ENCODE measurements at places on chromosomes 1 and 21. TPM values are rescaled to one million over a fixed set of nuclear protein-coding genes. Genes with fewer than 3 reads are reported as not detected.

IRF6 gene
- total RNA-seq = 61.6 TPM

DNA sequence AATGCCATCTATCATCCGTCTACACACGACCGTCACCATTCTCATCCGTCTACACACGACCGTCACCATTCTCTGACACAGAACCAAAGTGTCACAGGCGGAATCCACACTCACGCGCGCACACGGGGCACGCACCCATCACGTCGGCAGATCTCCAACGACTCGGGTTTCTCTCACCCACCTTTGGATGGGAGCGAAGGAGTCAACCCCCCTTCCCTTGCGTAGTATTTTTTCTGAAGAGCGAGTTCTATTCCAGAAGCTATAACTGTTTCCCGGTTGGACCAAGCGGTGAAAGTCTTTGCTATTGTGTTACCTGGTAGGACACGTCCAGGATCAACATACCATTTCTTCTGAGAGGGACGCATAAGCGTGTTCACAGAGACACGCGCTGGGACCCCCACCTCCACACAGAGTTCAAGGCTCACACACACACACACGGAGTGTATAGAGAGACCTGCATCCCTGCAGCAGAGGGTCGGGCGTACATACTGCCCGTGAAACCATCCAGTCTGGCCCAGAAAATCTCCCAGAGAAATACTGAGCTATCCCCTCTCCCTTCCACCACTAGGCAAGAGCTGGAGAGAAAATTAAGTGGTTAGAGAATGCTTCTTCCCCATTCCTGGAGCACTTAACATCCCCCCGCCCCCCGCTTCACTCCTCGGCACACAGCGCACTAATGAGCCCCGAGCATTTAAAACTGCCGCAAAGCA is 741 bp downstream of the DUSP10 start:
- peak; percentile 27 for DNase-seq

DNA sequence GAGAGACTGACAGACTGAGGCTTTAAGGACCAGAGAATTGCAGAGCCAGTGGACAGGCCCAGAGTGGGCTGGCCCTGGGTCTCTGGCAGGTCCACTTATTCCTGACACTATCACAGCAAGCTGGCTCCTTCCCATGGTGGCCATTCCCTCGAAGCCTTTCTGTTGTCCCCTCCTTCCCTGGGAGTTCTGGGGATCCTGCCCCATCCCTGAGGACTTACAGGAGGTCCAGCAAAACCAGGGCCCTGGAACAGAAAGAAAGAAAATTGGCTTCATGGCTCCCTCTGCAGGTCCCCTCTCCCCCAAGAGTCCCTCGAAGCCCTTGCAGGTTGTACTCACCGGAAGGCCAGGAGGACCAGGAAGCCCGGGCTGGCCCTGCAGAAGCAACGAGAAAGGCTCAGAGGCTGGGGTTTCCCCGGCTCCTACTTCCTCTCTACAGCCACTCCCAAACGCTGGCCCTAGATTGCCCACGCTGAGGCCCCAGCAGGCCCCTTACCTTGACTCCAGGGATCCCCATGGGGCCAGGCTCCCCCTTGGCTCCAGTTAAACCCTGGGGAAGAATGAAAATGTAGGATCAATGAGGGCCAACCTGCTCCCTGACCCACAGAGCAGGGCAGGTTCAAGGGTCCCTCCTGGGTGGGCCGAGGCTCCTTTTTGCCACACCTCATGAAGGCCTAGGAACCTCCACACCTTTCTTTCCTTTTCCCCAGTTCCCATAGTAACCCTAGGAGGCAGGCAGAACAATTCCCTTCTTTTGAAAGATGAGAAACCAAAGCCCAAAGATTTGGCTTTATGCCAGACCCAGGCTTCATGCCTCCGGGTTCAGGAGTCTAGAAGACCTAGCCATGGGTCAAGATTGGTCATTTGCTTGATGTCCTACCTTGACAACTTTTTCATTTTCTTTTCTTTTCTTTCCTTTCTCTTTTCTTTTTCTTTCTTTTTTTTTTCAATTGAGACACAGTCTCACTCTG is 4.6 kb downstream of the COL9A2 start:
- no peak for DNase-seq

FOXO6 gene
- 5.4 TPM for total RNA-seq

PROX1 gene
- 0.12 TPM for total RNA-seq

CLCA4 gene
- total RNA-seq = not detected

ACOT11 gene
- 4.1 TPM for total RNA-seq

- DNase-seq = no peak
Measured at GRCh38 chr1:27543284-27543683, 53.3 kb upstream of the WASF2 start.

FAM72D gene
- total RNA-seq = 10.7 TPM

MLLT11 gene
- total RNA-seq = 12.3 TPM

- no peak for DNase-seq
Measured at GRCh38 chr1:185672719-185673360, 61.4 kb upstream of the HMCN1 start.

DNA sequence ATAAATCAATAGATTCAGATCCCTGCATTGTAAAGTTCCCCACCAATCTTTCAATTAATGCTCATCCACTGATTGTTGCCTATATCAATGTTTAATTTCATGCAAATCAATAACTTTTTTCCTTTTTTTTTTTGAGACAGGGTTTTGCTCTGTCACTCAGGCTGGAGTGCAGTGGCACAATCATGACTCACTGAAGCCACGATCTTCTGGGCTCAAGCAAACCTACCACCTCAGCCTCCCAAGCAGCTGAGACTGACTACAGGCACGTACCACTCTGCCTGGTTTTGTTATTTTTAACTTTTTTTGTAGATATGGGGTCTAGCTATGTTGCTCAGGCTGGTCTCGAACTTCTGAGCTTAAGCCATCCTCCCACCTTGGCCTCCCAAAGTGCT is 25.7 kb downstream of the DIO1 start:
- DNase-seq = no peak

GRCh38 chr1:160492617-160493016 is 30.4 kb downstream of the SLAMF6 start:
- DNase-seq = no peak

TRIM63 gene
- total RNA-seq = not detected

DNA sequence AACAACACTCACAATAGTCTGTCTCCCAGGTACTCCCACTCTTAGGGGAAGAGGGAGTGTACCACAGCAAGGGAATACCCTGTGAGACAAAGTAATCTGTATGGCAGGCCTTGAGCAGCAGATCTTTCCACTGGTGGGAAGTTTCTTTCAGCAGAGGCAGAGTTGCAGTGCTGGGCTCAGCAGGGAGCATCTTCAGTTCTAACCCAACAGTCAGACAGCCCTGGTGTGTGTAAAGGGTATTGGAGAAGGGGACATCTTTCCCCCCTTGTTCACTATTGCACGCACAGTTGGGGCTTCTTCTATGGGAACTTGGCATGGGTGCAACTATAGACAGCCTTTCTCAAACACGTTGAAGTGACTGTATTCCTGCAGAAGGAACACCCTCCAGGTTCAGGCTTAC is 159.4 kb upstream of the DPT start:
- no peak for DNase-seq

DNA sequence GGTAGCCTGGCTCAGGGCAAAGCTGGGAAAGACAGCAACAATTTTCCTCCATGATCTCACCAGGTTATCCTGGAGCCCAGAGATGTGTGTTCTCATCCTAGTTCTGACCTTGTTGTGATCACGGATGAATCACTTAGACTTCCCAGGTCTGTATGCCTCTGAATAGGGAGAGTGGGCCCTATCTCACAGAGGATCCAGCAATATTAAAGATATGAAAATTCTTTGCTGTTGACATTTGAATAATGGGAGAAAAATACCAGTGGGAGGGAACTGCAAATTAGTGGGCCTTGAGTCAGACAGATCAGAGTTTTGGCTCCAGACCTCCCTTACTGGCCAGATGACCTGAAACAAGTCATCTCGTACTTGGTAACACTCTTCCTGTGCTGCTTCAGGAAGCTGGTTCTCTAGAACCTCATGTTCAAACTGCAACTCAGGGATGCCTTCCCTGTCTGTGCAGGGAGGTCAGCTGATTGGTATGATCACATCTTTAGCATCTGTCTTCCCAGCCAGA is 32.8 kb upstream of the RNF19B start:
- DNase-seq = no peak

GSTM5 gene
- not detected for total RNA-seq

GRCh38 chr1:40722622-40723021 is 31.1 kb downstream of the NFYC start:
- no peak for DNase-seq

- DNase-seq = no peak
Measured at GRCh38 chr21:44708213-44708865, 3.0 kb downstream of the TSPEAR start.

SPRR2F gene
- total RNA-seq = not detected

DNA sequence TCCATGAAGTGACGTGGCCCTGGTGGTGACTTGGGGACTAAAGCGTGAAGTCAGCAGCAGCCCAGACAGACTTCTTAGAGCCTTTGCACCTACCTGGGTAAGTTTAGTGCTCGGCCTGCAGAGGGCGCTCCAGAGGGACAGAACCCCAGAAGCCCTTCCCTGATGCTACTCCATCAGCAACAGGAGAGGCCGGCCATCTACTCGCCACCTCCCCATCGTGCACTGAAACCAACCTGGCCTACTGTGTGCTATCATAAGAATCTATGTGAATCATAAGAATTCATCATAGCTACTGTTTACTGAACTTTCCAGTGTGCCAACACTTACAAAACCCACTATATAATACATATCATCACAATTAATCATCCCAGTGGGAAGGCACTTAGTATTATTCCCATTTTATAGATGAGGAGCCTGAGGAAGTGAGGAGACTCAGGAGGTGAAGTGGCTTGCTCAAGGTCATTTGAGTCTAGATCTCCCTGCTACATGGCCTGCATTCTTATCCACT is 7.9 kb upstream of the EDN2 start:
- peak; percentile 53 for DNase-seq

EPHX1 gene
- total RNA-seq = 69.2 TPM

CLIC6 gene
- total RNA-seq = not detected

CHIA gene
- total RNA-seq = not detected

DNA sequence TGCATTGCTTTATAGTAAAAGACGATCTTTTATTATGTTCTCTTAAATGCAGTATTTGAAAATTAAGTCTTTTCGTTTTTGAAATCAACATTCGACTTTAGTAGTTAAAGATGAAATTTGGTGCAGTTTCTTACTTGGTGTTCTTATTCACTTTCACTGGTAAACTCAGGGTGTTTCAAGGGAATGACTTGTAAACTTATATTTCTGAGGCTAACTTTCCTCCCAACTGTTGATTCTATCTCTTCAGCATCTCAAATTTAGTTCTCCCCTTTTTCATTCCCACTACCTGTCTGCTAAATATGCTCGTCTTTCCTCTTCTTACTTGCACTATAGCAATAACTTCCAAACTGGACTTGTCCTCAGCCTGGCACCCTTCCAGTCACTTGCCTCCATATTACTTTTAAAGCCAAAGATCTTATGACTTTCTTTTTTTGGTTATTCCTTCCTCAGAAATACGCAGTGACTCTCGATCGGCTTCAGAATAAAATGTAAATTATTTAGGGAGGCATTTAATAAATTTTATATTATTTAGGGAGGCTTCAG is 988 bp downstream of the SLC35A3 start:
- no peak for DNase-seq

AMY2B gene
- total RNA-seq = 0.98 TPM

MTF1 gene
- total RNA-seq = 5.4 TPM

DNA sequence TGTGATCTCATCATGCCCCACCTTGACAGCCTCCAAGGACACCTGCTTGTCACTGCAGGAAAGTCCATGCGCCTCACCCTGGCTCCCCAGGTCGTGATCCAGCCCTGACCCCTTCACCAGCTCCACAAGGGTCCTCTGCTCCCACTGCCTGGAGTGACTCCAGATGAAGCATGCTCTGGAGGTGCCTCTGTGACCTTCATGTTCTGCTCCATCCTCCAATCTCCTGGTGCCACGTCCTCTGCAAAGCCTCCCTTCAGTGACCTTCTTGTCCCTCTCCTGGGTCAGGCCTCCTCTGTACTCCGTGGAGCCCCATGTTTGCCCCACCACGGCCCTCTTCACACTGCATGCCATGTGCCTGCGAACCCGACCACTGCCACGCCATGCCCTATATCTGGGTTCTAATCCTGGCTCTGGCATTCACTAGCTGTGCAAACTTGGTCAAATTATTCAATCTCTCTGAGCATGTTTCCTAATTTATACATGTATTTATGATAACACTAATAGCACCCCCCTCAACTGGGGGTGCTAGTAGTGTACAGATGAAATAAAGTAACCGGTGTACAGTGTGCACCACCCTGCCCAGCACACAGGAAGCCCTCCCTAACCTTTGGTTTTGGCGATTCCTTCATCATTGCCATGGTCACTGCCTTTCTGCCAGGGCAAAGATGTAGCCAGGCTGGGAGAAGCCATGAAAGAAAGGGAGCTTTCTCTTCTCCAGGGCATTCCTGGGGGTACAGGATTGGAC is 77.4 kb downstream of the STUM start:
- DNase-seq = no peak

DNA sequence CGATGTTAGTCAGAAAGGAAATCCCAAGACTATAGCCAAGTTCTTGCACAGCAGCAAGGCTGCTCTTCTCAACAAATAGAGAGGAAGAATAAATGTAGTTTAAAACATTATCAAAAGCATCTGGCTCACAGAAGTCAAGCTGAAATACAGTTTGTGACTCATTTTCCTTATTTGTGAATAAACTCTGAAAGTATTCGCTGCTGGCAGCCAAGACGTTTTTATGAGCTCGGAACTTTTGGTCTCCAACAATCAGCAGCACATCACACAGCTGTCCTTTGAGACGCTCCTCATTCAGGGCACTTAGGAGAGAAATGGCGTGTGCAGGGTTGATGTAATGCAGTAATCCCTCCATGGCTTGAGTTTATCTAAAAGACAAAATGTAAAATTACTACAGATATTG is 16.4 kb downstream of the ZBTB21 start:
- peak; percentile 59 for DNase-seq

DNA sequence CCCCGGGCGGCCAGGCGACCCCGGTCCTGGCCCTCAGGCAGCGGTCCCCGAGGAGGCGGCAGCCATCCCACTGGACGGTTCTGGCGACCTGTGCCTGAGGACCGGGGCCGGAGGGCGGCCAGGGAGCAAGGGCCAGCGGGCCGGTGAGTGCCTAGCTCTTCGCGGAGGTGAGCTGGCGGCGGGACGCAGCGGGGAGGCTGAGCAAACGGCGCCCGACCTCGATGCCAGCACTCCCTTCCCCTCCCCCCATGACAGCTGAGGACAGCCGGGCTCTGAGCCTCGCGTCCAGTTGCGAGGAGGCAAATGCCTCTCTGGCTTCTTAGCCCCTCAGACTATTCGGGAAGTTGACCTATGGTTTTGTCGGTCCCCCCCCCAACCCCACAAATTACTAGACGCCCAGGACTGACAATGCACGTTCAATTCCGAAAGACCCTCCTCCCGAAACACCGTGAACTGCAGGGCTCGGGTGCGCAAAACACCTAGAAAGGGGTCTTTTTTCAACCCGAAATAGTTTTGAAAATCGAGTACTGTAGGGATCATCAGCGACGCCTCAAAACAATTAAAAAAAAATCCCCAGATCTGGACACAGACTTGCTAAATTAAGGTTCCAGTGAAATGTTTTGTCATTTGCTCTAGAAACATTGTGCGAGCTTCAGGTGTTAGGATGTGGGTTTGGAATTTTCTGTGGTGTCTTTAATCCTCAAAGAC is 8.3 kb downstream of the CDKN2C start:
- DNase-seq = peak; percentile 74

All from PC-3 (cell line).